ENCODE measurements at places on chromosomes 12 and 14.
A peak's percentile ranks its signal among the peaks of the same experiment; 100 is the strongest.

DNA sequence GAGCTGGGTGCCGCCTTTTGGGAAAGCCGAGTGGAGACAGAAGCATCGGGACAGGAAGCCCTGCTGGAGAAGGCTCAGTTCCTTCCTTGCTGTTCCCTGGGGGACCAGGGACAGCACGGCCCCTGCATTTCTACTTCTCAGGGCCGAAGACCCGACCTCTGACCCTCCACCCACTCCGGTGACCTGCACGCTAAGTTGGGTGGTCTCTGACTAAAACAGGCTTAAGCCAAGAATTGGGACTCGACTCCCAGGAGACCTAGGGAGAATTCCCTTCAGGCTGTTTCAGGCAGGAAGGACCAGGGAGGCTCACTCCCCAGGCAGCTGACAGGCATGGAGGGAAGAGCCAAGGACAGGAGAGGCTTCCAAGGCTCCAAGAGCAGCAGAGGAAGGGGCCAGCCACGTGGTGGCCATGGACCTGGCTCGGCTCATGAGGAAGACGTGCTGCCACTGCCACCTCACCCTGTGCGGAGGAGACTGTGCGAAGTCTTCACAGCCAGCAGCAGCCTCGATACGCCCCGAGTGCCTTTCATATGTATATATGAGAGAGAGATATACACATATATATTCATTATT is 43.9 kb downstream of the DCAF4 start:
- DNase-seq = no peak

- no peak for DNase-seq
Measured at GRCh38 chr12:24281341-24281740, 331.9 kb upstream of the SOX5 start.

- peak; percentile 67 for DNase-seq
Measured at GRCh38 chr12:112937741-112938719, at the start of gene OAS3. OAS3 (plus strand) TSS chr12:112938474; CDS start chr12:112938531, 57 bp downstream.

- no peak for DNase-seq
Measured at GRCh38 chr14:22429546-22430294, 159.3 kb downstream of the DAD1 start.

GRCh38 chr14:33556382-33557121 is 394.3 kb downstream of the EGLN3 start:
- no peak for DNase-seq

All from central memory CD4-positive, alpha-beta T cell (primary cell).